ENCODE measurements at places on chromosomes 2 and 18.

DNA sequence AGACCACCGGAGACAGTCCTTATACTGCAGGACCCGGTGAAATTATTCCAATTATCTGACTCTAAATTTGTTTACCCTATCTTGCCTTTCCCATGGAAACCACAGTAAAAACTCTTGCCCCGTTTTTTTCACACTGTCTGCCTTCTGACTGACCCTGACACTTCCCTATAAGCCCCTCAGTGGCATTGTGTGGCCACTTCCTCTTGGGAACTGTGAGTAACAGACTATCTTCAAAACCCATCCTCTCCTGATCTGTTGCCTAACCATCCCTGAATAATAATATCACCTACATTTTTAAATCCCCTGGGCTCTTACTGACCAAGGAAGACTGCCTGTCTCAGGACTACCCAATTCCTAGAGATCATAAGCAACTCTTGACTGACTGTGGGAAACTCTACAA is 42.6 kb upstream of the RNF152 start:
- DNase-seq, result peak; percentile 79

DNA sequence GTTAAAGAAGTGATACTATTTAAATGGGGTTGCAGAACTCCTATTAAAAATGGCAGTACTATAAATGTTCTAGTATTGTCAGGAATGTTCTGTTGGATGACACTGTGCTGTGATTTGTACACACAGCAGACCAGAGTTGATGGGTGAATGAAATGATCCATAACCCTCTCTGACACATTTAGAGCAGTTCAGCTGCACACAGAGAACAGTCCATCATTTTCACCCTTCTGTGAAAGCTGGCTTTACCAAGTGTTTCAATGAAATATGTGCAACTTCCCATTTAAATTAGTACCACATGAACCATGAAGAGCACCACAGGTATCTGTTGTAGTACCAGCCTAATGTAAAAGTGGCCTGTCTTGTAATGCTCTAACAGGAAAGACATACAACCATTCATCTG is 981.4 kb downstream of the TMEM182 start:
- no peak for DNase-seq

DNA sequence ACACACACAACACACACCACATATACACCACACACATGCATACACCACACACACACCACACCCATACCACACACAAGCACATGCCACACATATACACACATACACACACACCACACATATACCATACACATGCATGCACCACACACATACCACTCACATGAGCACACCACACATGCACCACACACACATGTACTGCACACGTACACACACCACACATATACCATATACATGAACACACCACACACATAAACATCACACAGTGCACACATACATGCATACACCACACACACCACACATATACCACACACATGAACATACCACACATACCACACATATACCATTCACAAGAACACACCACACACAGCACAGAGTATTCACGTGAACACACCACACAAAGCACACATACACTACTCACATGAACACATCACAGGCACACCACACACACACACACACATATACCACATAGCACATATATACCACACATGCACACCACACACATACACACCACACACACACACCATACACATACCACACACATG is 219.9 kb upstream of the RAB6C start:
- DNase-seq, result no peak

- DNase-seq, result no peak
Observed at GRCh38 chr2:133053541-133053940, 383.5 kb upstream of the LYPD1 start.

DNA sequence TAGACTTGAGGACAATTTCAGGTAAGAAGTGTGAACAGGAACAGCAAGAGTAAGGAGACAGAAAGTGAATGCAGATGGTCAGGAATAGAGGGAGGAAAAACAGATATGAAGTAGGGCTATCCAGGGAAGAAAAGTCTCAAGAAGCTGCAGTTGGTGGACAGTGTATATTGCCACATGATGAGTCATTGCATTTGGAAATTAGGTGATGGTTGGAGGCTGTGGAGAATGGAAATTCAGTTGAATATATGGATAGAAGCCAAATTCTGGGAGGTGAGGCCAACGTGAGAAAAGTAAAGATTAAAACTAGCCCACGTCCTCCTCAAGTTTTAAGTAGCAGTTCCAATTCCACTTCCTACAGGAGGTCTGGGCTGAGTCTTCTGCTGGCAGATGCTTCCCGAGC is 158.4 kb downstream of the UBE2E3 start:
- DNase-seq, result no peak

GRCh38 chr2:47039489-47039870 is 115.6 kb downstream of the STPG4 start:
- DNase-seq, result no peak
